ENCODE measurements at places on chromosomes 1 and 21.
A peak's percentile ranks its signal among the peaks of the same experiment; 100 is the strongest.

DNA sequence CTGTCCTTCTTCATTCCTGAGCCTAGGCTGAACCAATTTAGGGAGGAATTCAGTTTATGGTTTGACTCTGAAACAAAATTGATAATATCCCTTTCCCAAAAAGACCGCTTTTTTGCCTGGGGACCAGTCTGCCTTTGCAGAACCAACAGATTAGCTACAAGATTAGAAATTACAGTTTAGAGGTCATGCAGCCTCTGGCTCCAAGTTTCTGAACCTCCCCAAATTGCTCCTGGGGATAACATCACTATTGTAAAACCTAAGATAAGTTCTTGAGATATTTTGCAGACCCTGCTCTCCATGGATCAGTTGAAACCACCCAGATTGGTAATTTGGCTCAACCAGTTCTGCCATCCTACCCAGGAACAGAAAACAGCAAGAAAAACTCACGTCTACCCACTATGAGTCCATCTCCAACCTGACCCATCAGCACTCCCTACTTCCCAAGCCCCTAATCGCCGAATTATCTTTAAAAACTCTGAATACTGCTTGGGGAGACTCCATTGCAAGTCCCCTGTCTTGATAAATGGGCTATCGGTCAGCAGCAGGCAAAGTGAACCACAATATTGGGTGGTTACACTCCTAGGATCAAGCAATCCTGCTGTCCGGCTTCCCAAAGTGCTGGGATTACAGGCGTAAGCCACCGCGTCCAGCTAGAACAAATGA is 605 bp upstream of the RABGGTB start:
- DNase-seq = no peak

GRCh38 chr1:211939876-211940468 is 95.4 kb downstream of the INTS7 start:
- no peak for DNase-seq

- no peak for DNase-seq
Measured at GRCh38 chr1:5728663-5729355, 263.4 kb downstream of the NPHP4 start.

GRCh38 chr1:18142471-18142870 is 34.9 kb downstream of the IGSF21 start:
- DNase-seq = no peak

DNA sequence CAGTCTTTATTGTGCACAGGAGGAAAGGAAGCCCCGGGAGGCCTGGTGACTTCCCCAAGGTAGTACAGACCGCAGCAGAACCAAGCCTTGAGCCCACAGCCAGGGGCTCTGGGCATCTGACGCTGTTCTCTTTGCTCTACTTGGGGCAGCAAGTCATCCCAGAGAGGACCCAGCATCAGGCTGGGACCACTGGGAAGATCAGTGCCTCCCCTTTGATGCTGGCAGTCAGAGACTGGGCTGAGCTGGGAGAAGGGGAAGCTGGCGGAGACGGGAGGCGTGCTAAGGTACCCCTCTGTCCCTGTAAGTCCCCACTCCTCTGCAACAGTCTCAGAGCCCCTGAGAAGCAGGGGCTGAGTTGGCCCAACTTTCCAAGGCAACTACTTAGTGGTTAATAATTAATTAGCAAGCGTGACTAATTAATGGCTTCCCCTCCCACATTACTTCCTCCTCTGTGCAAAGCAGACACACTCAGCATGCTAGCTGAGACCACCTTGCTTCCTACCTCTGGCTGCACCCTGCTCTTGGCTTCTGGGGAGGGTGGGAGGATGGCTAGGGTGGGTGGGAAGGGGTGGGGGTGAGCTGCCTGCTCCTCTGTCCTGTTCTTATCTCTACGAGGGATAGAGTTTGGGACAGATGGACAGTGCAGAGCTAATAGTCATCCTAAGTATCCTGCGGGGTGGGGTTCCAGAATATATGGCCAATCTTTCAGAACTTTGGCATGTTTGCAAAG is 1.3 kb downstream of the INAVA start:
- peak; percentile 67 for DNase-seq

DNA sequence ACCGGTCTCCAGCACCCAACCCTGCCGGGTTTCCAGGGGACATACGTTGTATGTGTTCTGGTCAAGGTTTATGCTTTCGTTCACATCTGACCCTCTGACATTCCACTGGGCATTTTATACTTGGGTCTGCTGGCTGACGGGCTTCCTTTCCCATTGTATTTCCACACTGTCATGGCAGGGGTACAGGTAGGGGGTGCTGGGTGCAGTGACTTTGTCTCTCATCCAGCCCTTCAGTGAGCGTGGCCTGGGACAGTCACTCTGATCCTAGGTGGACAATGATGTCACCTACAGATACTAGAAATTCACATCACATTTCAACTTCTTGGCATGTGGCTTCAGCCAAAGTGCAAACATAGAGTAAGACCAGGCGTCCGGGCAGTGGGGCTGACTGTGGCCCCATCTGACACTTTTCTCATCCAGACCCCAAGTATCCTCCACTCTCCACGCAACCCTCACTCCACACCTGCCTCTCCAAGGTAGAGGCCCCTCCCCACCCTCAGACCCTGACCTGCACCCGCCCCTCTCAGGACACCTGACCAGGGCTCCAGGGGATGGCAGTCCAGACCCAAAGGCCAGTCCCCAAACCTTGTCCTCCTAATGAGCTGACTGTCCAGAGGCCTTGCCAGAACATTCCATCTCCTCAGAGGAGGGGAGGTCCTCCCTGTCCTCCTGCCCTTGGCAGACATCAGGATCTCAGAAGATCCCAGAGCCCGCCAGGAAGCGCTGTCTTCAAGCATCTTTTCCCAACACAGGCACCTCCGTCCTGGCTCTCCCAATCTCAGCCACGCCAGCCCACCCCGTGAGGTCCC is 743 bp upstream of the KRTAP10-10 start:
- DNase-seq = no peak

DNA sequence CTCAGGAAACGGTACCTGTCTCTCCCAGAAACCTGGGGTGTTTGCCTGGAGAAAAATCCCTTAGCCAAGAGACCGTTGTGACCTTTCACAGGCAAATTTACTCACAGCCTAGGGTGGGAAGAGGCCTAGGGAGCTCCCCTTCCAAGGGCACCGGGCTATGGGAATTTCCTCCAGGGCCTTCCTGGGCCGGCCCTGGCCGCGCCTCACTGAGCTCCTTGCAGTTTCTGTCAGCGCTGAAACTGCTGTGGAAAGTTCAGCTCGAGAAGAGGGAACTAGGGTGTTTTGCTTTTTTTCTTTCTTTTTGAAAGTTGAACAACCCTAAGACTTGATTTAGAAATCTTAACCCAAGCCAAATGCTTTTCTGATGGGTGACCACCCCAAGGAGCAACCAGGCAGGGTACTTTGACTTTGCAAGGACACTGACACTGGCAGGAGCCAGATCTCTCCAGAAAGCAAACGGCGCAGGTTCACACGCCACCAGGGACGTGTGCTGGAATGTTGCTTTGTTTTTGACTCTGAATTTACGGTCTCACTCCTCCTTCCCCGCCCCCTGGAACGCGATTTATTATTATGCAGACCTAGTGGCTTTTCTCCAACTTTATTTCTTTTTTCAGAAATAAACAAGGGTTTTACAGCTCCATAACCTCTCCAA is 229.6 kb upstream of the JUN start:
- no peak for DNase-seq

GRCh38 chr1:98940722-98941079 is 64.0 kb downstream of the PLPPR5 start:
- no peak for DNase-seq

DNA sequence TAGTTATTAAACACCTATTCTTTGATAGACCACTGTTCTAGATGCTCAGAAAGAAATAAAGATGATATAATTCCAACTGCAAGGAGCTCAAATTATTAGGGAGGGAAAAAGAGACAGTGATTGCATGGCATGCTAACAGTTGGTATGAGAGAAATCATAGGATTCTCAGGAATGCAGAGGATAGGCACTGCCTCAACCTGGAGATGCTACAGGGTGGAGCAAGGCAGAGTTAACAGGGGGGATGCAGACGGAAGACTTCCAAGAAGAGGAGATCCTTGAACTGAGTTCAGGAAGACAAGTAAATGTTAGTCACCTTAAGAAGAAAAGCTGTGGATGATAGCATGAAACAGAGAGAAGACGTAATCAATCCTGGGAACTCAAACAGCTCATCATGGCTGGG is 123.7 kb downstream of the DAB1 start:
- DNase-seq = no peak

- no peak for DNase-seq
Measured at GRCh38 chr21:22903851-22904250, 1905.6 kb downstream of the NCAM2 start.

DNA sequence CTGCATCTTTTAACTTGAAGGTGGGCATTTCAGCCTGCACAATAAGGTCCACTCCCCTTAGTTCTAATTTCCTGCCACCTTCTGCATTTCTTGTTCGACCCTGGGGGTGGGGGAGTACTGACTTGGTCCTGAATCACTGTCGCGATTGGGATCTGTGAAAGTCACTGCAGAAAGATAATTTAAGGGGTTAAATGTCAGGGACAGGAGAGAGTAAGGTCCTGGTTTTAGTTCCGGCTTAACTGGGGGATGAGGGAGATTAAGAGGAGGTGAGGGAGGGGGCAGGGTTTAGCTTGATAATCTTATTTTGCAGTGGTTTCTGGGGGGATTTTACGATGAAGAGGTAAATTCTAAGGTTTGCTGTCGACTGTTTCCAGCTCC is 128.1 kb downstream of the MRPS6 start:
- no peak for DNase-seq

GRCh38 chr1:228650946-228651345 is 84.3 kb upstream of the RHOU start:
- peak; percentile 34 for DNase-seq

- no peak for DNase-seq
Measured at GRCh38 chr1:229769809-229770208, 143.8 kb downstream of the URB2 start.

DNA sequence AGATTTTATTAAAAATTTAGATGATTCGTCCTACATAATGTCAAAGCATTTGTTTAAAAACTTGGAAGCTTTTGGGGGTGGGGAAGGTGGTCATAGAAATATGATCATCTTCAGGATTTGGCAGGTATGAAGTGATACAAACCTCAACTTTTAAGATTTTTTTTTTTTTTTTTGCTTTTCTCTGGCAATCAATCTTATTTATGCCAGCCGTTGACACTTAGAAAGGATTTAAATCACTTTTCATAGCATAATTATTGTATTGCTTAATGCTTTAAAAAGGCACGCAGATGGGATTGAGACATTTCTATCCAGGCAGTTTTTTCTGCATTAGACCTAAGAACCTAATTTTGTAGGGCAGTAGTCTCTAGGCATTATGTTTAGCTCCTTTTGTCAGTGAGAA is 19.7 kb downstream of the MRPS6 start:
- DNase-seq = no peak

DNA sequence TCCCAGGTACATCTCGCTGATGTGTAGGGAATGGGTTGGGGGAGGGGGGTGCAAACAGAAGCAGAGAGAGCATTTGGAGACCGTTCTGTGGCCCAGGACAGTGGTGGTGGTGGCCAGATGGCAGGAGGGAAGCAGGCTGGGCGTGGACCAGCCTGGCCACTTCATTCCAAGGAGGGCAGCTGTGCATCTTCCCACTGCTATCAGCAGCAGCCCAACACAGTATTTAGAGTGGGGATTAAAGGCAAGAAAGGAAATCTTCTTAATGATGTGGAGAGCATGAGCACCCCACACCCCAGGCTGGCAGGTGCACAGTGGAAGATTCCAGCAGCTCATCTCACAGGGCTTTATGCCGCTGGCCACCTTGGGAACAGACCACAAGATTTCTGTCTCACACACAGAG is 198.7 kb downstream of the NPHP4 start:
- no peak for DNase-seq

- no peak for DNase-seq
Measured at GRCh38 chr1:35533586-35533985, 23.6 kb downstream of the KIAA0319L start.

- peak; percentile 81 for DNase-seq
Measured at GRCh38 chr1:25204797-25205480, 27.4 kb downstream of the SYF2 start.

DNA sequence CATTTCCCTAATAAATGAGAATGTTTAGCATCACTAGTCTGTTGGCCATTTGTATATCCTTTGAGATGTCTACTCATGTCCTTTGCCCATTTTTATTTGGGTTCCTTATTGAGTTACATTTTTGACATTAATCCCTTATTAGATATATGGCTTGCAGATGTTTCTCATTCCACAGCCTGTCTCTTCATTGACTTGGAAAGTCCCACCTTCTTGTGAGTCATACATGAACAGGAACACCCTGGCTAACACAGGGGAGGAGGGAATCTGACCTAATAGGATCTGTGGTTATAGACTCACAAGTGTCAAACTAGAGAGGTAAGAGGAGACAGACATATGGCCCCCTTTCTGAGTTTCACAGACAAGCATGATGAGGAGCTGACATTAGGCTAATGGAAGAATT is 11.5 kb downstream of the ZP4 start:
- no peak for DNase-seq

GRCh38 chr21:45151445-45152160 is 77.2 kb downstream of the ADARB1 start:
- no peak for DNase-seq

DNA sequence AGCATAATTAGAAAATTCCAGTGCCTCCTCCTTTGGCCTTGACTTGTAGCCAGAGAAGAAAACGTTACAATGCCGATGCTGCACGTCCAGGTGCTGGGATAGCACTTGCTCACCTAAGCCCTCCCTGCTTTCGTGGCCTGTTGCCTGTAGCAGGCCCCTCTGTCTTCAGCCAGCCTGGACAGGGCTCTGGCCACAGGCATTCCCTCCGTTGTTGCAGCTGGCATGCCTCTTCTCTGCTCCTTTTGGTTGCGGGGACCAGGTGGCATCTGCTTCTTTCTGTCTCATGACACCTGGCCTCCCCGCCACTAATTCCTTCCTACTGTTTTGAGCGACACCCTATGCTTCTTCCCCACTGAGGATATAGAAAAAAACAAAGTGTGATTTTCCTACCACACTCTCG is 54.6 kb upstream of the MORC3 start:
- DNase-seq = peak; percentile 23
